ENCODE measurements at places on chromosomes 7 and 10.

GRCh38 chr7:73718905-73719805 is at the start of gene STX1A:
TSS of gene STX1A (minus strand) at chr7:73719669. CDS start at chr7:73719631, 38 bp downstream.
- peak within 1 kb of the TSS; percentile 64 for H3K4me3 ChIP-seq
- H3K27ac ChIP-seq = no peak within 1 kb of the TSS
- no peaks in the 10 kb centered on the region for H3K4me1 ChIP-seq
- peaks cover 2% of the 10 kb centered on the region for H3K27me3 ChIP-seq

DNA sequence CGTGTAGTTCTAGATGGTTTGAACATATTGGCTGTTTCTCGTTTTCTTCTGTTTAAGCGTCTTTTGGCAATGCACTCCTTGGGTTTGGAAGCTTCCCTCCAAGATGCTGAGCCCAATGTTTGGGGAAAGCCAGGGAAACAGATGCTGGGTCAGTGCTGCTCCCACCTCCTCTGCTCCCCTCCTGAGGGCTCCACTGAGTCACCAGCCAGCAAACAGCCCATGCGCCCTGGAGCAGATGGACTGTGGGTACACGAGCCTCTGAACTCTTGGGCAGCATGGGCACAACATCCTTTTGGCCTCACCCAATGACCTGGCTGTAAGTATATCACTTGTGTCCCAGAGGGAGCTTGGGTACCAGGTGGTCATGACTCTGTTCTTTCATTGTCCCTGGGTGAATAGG is 207.6 kb downstream of the BUB3 start:
- H3K27ac ChIP-seq = no peak overlapping the region
- no peaks in the 10 kb centered on the region for H3K36me3 ChIP-seq
- no peak overlapping the region for H3K4me3 ChIP-seq
- no peak for DNase-seq
- no peaks in the 10 kb centered on the region for H3K27me3 ChIP-seq

- DNase-seq = no peak
- no peaks in the 10 kb centered on the region for H3K27me3 ChIP-seq
- no peaks in the 10 kb centered on the region for H3K4me1 ChIP-seq
- no peaks in the 10 kb centered on the region for H3K36me3 ChIP-seq
- no peak overlapping the region for H3K27ac ChIP-seq
- H3K4me3 ChIP-seq = no peak overlapping the region
These were observed 67.9 kb upstream of the HECW1 start for GRCh38 chr7:43044511-43044910.

DNA sequence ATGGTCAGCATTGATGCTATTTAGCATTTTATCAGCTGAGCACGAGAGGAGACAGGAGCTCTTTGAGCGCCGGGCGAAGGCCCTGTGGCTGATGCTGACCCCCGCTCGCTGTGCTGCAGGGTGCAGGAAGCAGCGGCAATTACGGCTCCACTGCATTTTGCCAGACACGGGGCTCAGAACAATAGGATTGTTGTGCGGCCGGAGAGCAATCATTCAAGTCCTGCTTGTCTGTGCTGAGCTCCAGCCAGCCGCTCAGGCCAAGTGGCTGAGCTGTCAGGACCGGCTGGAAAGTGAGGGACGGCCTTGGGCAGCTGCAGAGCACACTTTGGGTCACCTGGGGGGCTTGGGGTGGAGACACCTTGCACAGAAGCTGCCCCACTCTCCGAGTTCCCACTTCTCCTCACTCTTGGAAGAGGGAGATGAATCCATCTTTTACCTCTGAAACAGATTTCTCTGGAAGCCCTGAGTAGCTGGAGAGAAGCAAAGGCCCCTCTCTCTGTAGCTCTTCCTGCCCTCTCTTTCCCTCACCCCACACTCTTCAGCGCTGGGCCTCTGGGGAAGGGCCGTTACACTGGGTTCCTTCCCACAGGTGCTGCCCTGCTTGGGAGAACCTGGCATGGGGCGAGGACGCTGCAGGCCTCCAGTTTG is 17.3 kb upstream of the ADARB2 start:
- no peak overlapping the region for H3K27ac ChIP-seq
- H3K36me3 ChIP-seq = no peaks in the 10 kb centered on the region

DNA sequence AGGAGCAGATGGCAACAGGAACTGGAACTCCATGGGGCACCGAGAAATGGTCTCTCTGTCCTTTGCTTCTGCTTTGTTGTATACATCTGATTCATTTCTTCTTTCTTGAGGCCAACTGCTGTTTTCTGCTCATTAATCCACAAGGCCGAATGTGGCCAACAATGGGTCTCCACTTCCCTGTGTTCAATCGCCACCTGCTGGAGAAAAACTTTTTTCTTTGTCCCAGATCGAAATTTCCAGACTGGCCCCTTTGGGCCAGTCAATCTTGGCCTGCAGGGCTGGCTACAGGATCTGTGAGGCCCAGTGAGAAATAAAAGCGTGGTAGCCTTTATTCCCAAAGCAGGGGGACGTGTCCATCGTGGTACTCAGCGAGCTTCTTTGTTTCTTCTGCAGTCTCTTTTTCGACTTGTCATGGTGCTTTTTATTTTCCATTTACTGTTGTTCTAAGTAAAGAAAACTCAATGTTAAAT is 58.8 kb downstream of the PARP12 start:
- H3K27me3 ChIP-seq = no peaks in the 10 kb centered on the region
- H3K4me3 ChIP-seq = no peak overlapping the region
- H3K4me1 ChIP-seq = no peaks in the 10 kb centered on the region
- no peaks in the 10 kb centered on the region for H3K36me3 ChIP-seq
- peak; percentile 79 for DNase-seq
- no peak overlapping the region for H3K27ac ChIP-seq

GRCh38 chr10:23521735-23522134 is 82.9 kb downstream of the OTUD1 start:
- H3K27ac ChIP-seq = no peak overlapping the region
- H3K36me3 ChIP-seq = no peaks in the 10 kb centered on the region
- H3K4me1 ChIP-seq = no peaks in the 10 kb centered on the region
- no peak for DNase-seq
- H3K4me3 ChIP-seq = no peak overlapping the region

GRCh38 chr10:11468126-11468742 is 143.2 kb downstream of the USP6NL start:
- no peaks in the 10 kb centered on the region for H3K27me3 ChIP-seq
- no peak overlapping the region for H3K27ac ChIP-seq
- H3K36me3 ChIP-seq = no peaks in the 10 kb centered on the region
- no peak overlapping the region for H3K4me3 ChIP-seq
- no peaks in the 10 kb centered on the region for H3K4me1 ChIP-seq

GRCh38 chr10:99551158-99551557 is 18.4 kb downstream of the NKX2-3 start:
- no peaks in the 10 kb centered on the region for H3K4me1 ChIP-seq
- no peaks in the 10 kb centered on the region for H3K27me3 ChIP-seq
- peak; percentile 55 for DNase-seq
- no peaks in the 10 kb centered on the region for H3K36me3 ChIP-seq
- no peak overlapping the region for H3K4me3 ChIP-seq
- no peak overlapping the region for H3K27ac ChIP-seq

GRCh38 chr7:147012666-147013065 is 896.1 kb downstream of the CNTNAP2 start:
- H3K27ac ChIP-seq = no peak overlapping the region
- H3K27me3 ChIP-seq = no peaks in the 10 kb centered on the region
- H3K36me3 ChIP-seq = no peaks in the 10 kb centered on the region
- no peak for DNase-seq
- H3K4me3 ChIP-seq = no peak overlapping the region

- H3K36me3 ChIP-seq = no peaks in the 10 kb centered on the region
- H3K4me1 ChIP-seq = no peaks in the 10 kb centered on the region
- DNase-seq = no peak
- H3K4me3 ChIP-seq = no peak overlapping the region
These were observed 91.1 kb upstream of the PDGFA start for GRCh38 chr7:610531-611280.

DNA sequence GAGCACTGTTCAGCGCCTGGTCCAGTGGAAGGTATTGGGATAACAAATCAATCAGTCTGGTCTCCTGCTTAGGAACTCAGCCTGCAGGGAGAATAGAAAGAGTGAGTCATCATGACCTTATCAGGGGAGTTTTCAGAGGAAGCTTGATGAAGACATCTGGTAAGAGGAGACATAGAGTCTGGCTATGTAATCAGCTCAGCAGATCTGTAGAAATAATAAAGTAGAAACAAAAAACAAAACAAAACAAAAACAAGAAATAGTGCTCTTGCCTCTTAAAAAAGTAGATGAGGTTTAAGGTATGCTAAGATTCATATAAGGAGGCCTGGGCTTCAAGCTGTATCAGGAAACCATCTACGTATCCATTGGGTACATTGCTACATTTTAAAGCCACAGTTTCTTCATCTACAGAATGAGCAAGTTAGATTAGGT is 14.4 kb downstream of the TAS2R41 start:
- H3K4me1 ChIP-seq = no peaks in the 10 kb centered on the region
- no peaks in the 10 kb centered on the region for H3K27me3 ChIP-seq
- peak; percentile 91 for DNase-seq
- no peaks in the 10 kb centered on the region for H3K36me3 ChIP-seq
- H3K4me3 ChIP-seq = no peak overlapping the region
- no peak overlapping the region for H3K27ac ChIP-seq

- H3K27me3 ChIP-seq = no peaks in the 10 kb centered on the region
- no peak overlapping the region for H3K27ac ChIP-seq
- no peak overlapping the region for H3K4me3 ChIP-seq
These were observed 57.7 kb upstream of the ZNRF2 start for GRCh38 chr7:30226614-30227268.

DNA sequence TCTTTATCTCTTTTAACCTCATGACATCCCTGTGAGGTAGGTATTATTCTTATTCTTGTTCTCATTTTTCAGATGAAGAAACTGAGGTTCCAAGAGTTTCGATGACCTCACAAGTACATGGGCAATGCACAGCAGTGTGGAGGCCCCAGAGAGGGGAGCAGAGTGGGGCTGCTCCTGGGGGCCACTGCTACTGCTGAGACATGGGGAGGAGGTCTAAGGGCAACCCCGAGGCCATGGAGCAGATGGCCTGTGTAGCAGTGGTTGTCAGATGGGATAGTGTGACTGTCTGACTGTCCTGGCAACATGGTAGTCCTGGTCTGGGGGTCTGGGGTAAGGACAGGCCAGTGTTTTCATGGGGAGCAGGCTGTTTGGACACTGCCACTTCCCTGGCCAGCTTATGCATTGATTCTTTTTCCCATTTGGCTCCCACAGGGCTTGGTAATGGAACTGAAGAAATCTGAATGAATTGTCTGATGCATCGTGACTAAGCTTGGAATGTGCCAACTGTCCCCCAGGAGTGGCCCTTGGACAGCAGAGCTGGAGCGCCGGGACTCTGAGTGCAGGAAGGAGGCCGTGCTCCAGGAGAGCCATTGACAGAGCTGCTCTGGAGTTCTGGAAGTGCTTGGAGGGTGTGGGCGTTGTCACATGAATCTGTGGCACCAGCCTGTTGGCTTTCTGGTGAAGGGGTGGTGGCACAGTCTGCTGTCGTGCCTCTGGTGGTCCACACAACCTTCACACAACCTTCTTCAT is 40.9 kb downstream of the ADRA2A start:
- no peaks in the 10 kb centered on the region for H3K27me3 ChIP-seq
- no peaks in the 10 kb centered on the region for H3K36me3 ChIP-seq
- no peak overlapping the region for H3K4me3 ChIP-seq
- no peak overlapping the region for H3K27ac ChIP-seq
- H3K4me1 ChIP-seq = no peaks in the 10 kb centered on the region

DNA sequence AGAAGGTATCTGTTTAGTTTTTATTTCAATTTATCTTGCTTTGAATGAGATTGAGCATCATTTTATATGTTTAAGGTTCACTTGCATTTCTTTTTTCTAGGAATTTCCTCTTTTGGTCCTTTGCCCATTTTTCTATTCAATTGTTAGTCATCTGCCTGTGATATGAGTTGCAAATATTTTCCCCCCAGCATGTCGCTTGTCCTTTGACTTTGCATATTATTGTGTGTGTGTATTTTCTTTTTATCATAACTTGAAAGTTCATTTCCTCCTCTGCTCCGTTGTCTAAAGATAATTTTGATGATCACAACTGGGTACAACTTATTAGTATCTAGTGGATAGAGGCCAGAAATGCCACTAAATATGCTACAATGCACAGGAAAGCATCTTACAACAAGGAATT is 132.7 kb upstream of the MDFIC start:
- no peak overlapping the region for H3K4me3 ChIP-seq
- no peak for DNase-seq
- H3K4me1 ChIP-seq = no peaks in the 10 kb centered on the region
- no peaks in the 10 kb centered on the region for H3K36me3 ChIP-seq
- no peaks in the 10 kb centered on the region for H3K27me3 ChIP-seq
- no peak overlapping the region for H3K27ac ChIP-seq

All from mesendoderm (in vitro differentiated cells).